ENCODE measurements at places on chromosomes 11 and 22. TPM values are rescaled to one million over a fixed set of nuclear protein-coding genes. Genes with fewer than 3 reads are reported as not detected.
A peak's percentile ranks its signal among the peaks of the same experiment; 100 is the strongest.

MOGAT2 gene
- total RNA-seq = 0.13 TPM

GRCh38 chr11:47099214-47099917 is 77.3 kb downstream of the ARFGAP2 start:
- DNase-seq = no peak

DNA sequence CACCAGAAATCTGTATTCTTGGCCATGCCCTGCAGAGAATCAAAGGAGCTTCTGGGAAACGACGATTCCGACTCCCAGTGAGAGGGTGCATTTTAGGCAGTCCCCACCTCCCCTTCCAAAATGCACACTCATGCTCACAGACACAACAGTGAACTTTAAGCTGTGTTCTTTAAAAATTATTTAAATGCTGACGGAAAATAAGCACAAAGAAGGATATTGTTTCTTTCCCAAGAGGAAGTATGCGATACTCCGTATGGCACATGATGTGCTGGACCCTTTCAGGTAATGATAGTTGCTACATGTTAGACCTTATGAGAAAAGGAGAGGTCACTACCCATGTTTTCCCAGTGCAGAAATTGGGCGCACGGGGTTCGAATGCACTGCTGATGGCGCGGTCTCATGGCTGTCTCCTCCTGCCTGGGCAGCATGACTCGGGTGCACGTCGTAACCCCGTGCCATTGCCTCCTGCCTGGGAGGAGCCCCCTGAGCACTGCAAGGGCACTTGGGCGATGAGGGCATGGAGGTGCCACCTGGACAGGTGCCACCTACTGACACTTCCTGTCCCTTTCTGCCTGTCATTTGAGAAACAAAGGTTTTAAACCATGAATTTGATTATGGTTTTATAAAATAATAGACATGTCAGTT is 63.9 kb upstream of the CTTN start:
- no peak for DNase-seq

DNA sequence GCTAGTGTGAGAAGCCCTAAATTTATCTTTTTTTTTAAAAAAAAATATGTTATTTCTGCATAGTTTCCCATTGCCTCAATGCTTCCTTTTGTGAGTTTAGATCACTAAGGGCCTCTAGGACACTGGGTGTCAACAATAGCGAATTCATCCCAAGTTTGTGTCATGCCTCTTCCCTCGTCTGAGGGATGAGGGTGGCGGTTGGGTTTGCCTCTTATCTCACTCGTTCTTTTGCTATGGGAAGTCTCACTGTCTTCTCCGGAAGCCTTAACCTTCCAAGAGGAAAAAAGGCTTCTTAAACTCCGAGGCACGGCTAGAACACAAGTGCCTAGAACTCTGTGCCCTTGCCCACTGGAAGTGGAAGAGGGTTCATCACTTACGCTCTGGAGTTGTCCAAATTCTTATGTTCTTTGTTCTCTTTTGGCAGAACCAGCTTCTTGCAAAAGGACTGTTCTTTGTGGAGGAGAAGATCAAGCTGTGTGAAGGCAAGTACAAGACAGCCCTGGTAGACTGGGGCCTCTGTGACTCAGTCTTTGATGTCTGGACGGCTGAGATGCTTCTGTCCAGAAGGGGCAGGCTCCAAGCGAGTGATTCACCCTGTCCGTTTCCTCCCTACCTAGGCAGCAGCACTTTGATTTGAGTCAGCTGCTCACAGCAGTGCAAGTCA is 78.5 kb downstream of the TRAF6 start:
- peak; percentile 57 for DNase-seq

GRCh38 chr11:131665344-131665968 is 295.0 kb downstream of the NTM start:
- no peak for DNase-seq

GRCh38 chr11:106156290-106156937 is 79.0 kb downstream of the AASDHPPT start:
- no peak for DNase-seq

DNA sequence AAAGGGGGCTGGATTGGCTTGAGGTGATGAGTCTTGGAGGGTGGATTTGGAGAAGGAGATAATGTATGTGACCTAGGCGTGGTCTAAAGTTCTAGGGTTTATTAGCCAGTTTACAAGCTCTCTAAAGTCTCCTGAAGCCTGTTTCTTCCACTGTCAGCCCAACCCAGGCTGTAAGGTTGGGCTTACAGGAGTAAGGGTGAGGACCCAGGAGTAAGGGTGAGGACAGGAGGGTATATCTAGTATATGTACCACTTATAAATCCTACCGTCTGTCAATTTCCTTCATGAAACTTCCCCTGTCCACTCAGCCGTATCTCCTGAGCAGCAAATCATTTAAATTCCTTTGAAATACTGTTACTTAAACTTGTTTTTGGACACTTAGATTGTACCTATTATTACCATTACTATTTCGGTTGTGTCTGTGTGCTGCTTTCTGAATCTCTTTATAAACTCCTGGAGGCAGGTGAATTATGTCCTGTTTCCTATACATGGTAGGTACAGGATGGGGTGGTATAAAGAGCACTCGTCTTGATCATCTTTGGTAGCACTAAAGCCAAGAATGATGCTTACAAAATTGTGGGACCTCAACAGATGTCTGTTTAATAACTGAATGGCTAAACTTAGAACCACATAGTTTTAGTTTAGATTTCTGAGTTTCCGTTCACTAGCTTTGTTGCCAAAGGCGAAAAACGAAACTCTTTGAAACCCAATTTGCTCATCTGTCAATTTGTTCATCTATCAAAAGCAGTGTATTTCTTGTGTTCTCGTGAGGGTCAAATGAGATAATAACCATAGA is 192.0 kb downstream of the GRIK4 start:
- no peak for DNase-seq

- no peak for DNase-seq
These were observed 31.2 kb downstream of the KCNJ4 start for GRCh38 chr22:38423512-38424503.

All from Right ventricle myocardium superior (tissue), 1 donor.